HCT116 (cell line): ENCODE measurements at places on chromosomes 6 and 20. TPM values are rescaled to one million over a fixed set of nuclear protein-coding genes. Genes with fewer than 3 reads are reported as not detected.

DNA sequence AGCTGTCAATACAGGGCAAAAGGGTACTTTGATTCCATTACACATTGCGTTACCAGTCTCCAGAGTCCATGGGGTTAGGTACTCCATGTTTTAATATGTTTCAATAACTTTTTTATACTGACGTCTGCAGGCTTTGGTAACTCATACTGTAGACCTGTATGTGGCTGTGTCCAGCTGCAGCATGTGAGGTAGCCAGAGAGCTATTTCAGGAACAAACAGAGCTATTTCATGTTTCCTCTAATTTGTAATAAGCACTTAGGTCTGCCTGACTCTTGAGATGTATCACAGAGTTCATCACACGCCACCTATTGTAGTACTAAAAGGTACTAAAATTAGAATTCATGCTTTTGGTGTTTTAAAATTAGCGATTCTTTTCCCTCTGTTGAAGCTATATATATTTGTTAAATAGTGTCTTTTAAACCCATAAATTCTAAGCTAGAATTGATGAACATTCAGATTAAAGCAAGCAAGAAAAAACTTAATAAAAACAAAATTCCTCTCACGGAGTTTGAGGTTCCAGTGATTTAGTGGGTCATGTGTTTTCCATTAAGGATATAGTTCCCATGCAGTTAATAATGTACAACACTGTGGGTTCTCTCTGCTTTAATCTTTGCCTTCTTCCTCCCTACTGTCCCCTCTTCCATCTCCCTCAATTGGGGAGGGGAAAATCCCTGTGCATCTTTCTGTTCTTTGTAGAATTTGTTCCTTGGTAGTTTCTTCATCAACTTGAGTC lies 37.0 kb downstream of the FOXO3 start:
- H3K36me3 ChIP-seq: no peaks in the 10 kb centered on the region
- no peak for DNase-seq
- no peaks in the 10 kb centered on the region for H3K4me1 ChIP-seq

- H3K4me3 ChIP-seq: no peak overlapping the region
- H3K36me3 ChIP-seq: no peaks in the 10 kb centered on the region
- H3K27me3 ChIP-seq: no peaks in the 10 kb centered on the region
- no peak for DNase-seq
- H3K4me1 ChIP-seq: no peaks in the 10 kb centered on the region
These were observed 42.7 kb downstream of the JAG1 start for GRCh38 chr20:10631126-10631525.

- no peaks in the 10 kb centered on the region for H3K27me3 ChIP-seq
- no peak overlapping the region for H3K4me3 ChIP-seq
- DNase-seq: no peak
These were observed 11.4 kb upstream of the TSPYL4 start for GRCh38 chr6:116265041-116265829.

- H3K27me3 ChIP-seq: peaks cover 29% of the 10 kb centered on the region
- H3K27ac ChIP-seq: no peak overlapping the region
- H3K36me3 ChIP-seq: no peaks in the 10 kb centered on the region
- peaks cover 11% of the 10 kb centered on the region for H3K4me1 ChIP-seq
These were observed 192.7 kb downstream of the KHDC1L start for GRCh38 chr6:73032586-73032985.

GRCh38 chr20:56442389-56443365 lies 25.8 kb upstream of the RTF2 start:
- H3K27me3 ChIP-seq: no peaks in the 10 kb centered on the region
- no peak for DNase-seq
- no peak overlapping the region for H3K4me3 ChIP-seq
- H3K4me1 ChIP-seq: no peaks in the 10 kb centered on the region
- H3K27ac ChIP-seq: no peak overlapping the region

DNA sequence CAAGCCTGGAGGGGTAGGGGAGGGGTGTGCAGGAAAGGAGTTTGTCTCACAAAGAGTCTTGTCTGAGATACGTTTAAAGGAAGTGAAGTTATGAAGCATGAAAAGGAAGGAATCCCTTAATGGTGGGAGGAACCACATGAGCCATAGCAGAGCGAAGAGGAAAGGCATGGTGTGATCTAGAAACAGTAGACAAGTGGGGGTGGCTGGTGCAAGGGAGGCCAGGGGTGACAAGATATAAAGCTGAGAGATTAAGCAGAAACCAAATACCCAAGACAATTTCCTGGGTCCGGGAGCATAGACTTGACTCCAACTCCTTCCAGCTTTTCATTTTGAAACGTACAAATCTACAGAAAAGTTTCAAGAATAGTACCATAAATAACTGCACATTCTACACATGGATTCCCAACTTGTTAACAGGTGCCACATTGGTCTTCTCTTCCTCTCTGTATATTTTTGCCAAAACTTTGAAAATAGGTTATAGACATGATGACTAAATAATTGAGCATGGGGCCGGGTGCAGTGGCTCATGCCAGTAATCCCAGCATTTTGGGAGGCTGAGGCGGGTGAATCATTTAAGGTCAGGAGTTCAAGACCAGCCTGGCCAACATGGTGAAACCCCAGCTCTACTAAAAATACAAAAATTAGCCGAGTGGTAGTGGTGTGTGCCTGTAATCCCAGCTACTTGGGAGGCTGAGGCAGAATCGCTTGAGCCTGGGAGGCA lies 211.6 kb downstream of the SLC24A3 start:
- no peak overlapping the region for H3K4me3 ChIP-seq
- no peaks in the 10 kb centered on the region for H3K27me3 ChIP-seq
- no peak overlapping the region for H3K27ac ChIP-seq
- no peak for DNase-seq

Gene KIF6
- not detected for total RNA-seq

Gene TRERF1
- 12.4 TPM for total RNA-seq

Gene SOX18
- total RNA-seq: 3.3 TPM

DNA sequence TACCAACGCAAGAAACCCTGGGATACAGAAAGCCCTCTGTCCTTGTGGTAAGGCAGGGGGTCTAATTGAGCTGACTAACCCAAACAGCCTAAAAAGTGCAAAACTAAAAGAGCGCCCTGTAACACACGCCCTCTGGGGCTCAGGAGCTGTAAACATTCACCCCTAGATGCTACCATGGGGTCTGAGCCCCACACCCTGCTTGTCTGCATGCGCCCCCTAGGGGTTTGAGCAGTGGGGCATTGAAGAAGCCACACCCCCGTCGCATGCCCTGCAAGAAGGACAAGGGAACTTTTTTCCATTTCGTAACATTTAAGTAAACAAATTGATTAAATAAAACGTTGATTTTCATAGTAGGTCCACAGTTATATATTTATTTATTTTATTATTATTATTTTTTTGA lies 616.9 kb upstream of the MAN1A1 start:
- no peaks in the 10 kb centered on the region for H3K27me3 ChIP-seq
- no peaks in the 10 kb centered on the region for H3K36me3 ChIP-seq
- no peak overlapping the region for H3K27ac ChIP-seq

DNA sequence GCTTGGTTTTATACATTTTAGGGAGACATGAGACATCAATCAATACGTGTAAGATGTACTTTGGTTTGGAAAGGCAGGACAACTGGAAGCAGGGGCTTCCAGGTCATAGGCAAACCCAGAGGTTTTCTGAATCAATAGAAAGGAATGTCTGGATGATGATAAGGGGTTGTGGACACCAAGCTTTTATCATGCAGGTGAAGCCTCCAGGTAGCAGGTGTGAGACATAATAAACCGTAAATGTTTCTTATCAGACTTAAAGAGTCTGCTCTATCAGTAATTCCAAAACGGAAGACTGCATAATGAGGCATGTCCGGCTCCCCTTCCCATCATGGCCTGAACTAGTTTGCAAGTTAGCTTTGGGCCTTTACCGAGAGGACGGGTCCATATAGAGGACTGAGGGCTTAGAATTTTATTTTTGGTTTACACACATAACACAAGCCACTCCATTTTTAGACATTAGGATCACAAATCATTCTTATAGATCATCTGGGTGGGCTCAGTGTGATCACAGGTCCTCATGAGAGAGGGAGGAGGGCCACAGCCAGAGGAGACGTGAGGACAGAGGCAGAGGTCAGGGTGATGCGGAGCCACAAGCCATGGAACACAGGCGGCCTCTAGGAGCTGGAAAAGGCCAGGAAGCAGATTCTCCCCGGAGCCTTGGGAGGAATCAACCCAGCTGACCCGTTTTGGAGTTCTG lies 10.7 kb upstream of the SERPINB9 start:
- H3K4me3 ChIP-seq: no peak overlapping the region
- H3K4me1 ChIP-seq: no peaks in the 10 kb centered on the region
- no peak overlapping the region for H3K27ac ChIP-seq
- H3K27me3 ChIP-seq: no peaks in the 10 kb centered on the region
- DNase-seq: no peak

Gene ADGRF5
- 0.17 TPM for total RNA-seq

GRCh38 chr6:35512006-35512405 lies 690 bp downstream of the TULP1 start:
- H3K4me3 ChIP-seq: no peak overlapping the region
- no peak overlapping the region for H3K27ac ChIP-seq
- no peaks in the 10 kb centered on the region for H3K27me3 ChIP-seq
- DNase-seq: no peak
- no peaks in the 10 kb centered on the region for H3K36me3 ChIP-seq
- no peaks in the 10 kb centered on the region for H3K4me1 ChIP-seq

Gene TMEM74B
- total RNA-seq: 25.7 TPM

DNA sequence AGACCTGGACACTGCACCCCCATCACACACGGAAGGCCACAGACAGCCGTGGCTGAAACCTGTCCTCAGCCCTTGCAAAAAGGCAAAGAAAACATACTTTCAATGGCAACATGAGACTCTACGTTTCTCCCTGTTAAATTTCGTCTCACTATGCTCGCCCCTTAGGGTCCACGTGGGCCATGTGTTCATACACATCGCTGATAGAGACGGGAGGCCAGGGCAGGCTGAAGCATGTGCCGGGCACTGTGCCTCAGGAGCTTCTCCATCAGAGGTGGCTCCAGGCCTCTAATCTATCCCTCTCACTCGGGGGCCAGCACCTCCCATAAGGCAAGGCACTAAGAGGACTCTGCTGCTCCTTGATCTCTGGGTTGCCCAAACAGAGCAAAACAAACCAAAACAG lies 17.5 kb downstream of the PXDC1 start:
- H3K36me3 ChIP-seq: peaks cover 7% of the 10 kb centered on the region
- no peak overlapping the region for H3K4me3 ChIP-seq
- DNase-seq: no peak
- H3K27ac ChIP-seq: no peak overlapping the region
- no peaks in the 10 kb centered on the region for H3K4me1 ChIP-seq
- no peaks in the 10 kb centered on the region for H3K27me3 ChIP-seq

Gene RAET1G
- total RNA-seq: 0.37 TPM

DNA sequence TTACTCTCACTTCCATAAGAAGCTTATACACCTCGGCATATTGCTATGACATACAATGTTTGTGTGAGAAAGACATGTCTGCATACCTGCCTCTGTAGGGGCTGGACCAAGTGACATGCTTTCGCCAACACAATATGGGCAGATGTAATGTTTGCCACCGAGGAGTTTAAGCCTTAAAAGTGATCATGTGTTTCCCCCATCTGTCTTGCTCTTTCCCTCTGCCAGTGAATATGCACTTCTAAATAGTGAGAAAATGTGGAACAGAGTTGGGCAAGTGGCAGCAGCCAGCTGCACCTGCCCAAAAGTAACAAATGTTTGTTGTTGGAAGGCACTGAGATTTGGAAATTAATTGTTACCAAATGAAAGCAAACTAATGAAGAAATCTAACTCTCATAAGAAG lies 274.8 kb upstream of the BTBD3 start:
- no peak for DNase-seq
- no peaks in the 10 kb centered on the region for H3K36me3 ChIP-seq
- no peaks in the 10 kb centered on the region for H3K27me3 ChIP-seq
- H3K4me3 ChIP-seq: no peak overlapping the region
- no peaks in the 10 kb centered on the region for H3K4me1 ChIP-seq
- H3K27ac ChIP-seq: no peak overlapping the region

Gene LHFPL5
- total RNA-seq: 0.71 TPM

- no peaks in the 10 kb centered on the region for H3K36me3 ChIP-seq
- H3K4me3 ChIP-seq: no peak overlapping the region
- no peak overlapping the region for H3K27ac ChIP-seq
These were observed 12.7 kb upstream of the APMAP start for GRCh38 chr20:25005220-25005619.

Gene PRR18
- total RNA-seq: not detected

DNA sequence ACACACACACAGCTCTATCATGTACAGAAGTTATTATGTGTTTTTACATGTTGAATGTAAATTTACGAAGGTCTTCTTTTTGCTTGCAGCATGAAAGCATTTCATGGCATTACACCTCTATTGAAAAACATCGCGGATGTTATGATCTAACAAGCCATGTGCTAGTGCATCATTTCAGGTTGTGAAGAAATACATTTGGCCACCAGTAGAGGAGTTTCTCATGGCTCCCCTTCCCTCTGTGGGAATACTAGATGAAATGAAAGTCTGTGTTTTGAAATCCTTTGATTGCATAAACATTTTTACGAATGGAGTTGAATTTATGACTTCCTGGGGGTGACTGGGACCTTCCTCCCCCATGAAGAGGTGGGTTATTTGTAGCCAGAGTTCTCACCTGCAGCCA lies 17.7 kb downstream of the MAS1 start:
- H3K36me3 ChIP-seq: no peaks in the 10 kb centered on the region
- no peak for DNase-seq
- H3K4me1 ChIP-seq: no peaks in the 10 kb centered on the region
- H3K27me3 ChIP-seq: peaks cover 20% of the 10 kb centered on the region
- no peak overlapping the region for H3K27ac ChIP-seq
- no peak overlapping the region for H3K4me3 ChIP-seq

Gene CDKN1A
- total RNA-seq: 179 TPM

GRCh38 chr6:19408331-19408730 lies 428.8 kb upstream of the ID4 start:
- no peak overlapping the region for H3K4me3 ChIP-seq
- no peak for DNase-seq
- H3K27ac ChIP-seq: no peak overlapping the region
- H3K36me3 ChIP-seq: no peaks in the 10 kb centered on the region
- H3K27me3 ChIP-seq: no peaks in the 10 kb centered on the region

- no peak for DNase-seq
- no peaks in the 10 kb centered on the region for H3K4me1 ChIP-seq
- no peaks in the 10 kb centered on the region for H3K36me3 ChIP-seq
- no peak overlapping the region for H3K4me3 ChIP-seq
These were observed 544.1 kb downstream of the QKI start for GRCh38 chr6:163958646-163959045.

Gene WFDC12
- not detected for total RNA-seq

GRCh38 chr6:92047860-92048259 lies 1371.5 kb downstream of the EPHA7 start:
- no peak overlapping the region for H3K27ac ChIP-seq
- no peak overlapping the region for H3K4me3 ChIP-seq
- H3K4me1 ChIP-seq: no peaks in the 10 kb centered on the region
- no peaks in the 10 kb centered on the region for H3K27me3 ChIP-seq
- H3K36me3 ChIP-seq: no peaks in the 10 kb centered on the region
- no peak for DNase-seq

DNA sequence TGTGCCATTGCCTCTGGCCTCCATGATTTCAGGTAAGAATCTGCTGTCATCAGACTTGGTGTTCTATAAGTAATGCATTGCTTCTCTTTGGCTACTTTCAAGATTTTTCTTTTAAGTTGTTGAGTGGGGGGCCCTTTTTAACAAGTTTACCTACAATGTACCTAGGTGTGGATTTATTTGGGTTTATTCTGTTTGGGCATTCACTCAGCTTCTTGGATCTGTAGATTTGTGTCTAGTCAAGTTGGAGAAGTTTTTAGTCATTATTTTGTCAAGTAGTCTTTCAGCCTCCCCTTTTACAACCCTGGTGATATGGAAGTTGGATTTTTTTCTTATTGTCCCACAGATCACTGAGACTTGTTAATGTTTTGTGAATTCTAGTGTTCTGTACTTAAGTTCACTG lies 14.1 kb downstream of the ENPP5 start:
- 0 out of 2 replicates have a peak, but pooled peaks cover 5% of the 10 kb centered on the region for H3K36me3 ChIP-seq
- no peak for DNase-seq
- no peak overlapping the region for H3K4me3 ChIP-seq
- no peaks in the 10 kb centered on the region for H3K4me1 ChIP-seq
- no peaks in the 10 kb centered on the region for H3K27me3 ChIP-seq

Gene HMGN3
- 60.5 TPM for total RNA-seq

Gene MYBL2
- total RNA-seq: 92.1 TPM
